ENCODE measurements at places on chromosomes 1 and 21.
A peak's percentile ranks its signal among the peaks of the same experiment; 100 is the strongest.

- no peak for DNase-seq
Observed at GRCh38 chr1:58738876-58739275, 39.0 kb upstream of the MYSM1 start.

DNA sequence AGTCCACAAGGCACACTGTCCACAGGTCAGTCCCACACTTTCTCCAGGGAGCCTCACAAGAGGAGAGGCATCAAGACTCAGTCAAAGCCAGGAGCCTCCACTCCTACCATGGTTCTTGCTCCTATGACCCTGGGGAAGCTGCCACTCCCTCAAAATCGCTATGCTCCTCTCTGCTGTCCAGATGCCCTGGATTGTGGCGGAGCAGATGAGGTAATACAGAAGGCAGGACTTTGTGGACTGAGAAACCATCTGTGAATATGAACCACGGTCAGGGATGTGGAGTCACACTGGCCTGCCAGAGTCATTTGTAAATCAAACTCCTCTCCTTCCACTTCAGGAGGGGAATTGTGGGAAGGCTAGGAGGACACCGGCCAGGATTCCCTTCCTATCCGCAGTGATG is 20.6 kb downstream of the VWA5B1 start:
- DNase-seq = no peak

DNA sequence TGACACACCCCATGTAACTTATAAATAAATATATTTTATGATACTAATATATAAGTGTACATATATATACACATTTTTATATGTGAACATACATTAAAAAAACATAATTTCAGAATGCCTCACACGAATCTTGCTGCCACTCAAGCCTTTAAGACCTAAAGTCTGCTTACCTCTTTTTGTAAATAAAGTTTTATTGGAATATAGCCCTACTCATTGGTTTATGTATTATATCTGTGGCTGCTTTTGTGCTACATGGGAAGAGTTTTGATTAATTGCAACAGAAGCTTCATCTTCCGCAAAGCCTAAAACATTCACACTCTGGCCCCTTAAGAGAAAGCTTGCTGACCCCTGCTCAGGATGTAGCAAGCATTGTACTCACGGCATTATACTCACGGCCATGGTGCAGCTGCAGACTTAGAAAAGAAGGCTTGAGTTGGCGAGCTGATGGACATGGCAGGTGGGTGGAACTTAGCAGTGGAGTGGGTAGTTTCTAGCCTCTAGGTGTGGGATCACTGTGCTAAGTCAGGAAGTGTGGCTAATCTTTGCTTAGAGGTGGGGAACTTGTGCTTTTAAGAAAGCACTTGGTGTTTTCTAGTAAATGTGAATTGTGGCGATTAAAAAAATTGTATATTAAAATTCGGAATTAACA is 80.8 kb downstream of the DYRK1A start:
- DNase-seq = no peak

- no peak for DNase-seq
Observed at GRCh38 chr1:145716641-145717345, 2.5 kb upstream of the CD160 start.

GRCh38 chr1:224736619-224737352 is 120.7 kb downstream of the CNIH3 start:
- no peak for DNase-seq

- peak; percentile 75 for DNase-seq
Observed at GRCh38 chr1:27300341-27301051, 21.5 kb upstream of the TMEM222 start.

DNA sequence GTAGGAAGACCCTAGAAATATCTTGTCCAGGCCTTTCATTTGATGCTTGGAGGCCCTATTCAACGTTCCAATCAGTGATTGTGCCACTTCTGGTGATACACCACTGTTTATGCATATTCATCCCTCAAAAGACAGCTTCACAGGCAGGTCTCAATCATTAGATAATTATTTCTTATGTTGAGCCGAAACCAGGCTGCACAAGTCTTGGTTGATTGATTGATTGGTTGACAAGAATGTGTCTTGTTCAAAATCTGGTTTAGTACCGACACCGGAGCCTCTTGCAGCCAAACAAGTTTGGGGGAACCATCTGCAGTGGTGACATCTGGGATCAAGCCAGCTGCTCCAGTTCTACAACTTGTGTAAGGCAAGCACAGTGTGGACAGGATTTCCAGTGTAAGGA is 20.1 kb downstream of the C8A start:
- DNase-seq = no peak

DNA sequence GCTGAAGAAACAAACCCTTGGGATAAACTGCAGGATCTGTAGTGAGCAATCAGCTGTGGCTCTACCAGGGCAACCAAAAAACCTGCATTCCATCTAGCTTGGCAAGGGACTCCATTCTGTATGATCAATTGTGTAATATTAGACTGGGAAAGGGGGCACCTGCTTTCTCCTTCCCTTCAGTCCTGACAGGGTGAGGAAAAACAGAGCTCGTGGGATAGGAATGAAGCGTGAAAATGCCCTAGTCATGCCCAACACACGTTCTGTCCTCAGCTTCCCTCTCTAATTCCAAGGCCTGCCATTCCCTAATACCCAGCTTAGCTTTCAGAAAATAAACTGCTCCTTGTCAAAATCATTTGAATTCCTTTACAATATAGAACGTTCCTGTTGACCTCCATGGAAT is 442.3 kb downstream of the PLPP3 start:
- no peak for DNase-seq

DNA sequence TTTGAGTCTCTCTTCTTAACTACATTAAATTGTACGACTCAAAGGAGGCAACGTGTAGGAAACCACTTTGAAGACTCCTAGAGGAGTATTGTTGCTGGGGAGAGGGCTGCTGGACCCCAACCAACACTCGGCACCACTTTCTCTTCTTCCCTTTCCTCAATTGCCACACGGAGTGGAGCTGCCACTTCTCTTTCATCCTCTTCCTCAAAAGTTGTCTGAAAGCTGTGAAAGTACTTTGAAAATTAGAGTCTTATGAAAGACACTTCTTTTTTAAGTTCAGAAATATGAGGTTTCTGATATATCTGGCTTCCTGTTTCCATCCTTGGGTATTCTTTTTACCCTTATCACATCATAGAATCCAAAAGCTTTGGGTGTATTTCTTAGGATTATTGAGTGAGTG is 59.5 kb downstream of the MRPS6 start:
- no peak for DNase-seq

All from T-helper 2 cell (primary cell).